ENCODE measurements at places on chromosomes 11 and 22.

- no peak for DNase-seq
Observed at GRCh38 chr11:123231256-123231655, 36.2 kb upstream of the CLMP start.

GRCh38 chr11:123173040-123173855 lies 21.8 kb downstream of the CLMP start:
- DNase-seq = no peak

GRCh38 chr11:64713016-64713707 lies 9.8 kb downstream of the NRXN2 start:
- DNase-seq = no peak

GRCh38 chr11:114564831-114565230 lies 5.2 kb upstream of the NXPE1 start:
- DNase-seq = no peak

- DNase-seq = no peak
Observed at GRCh38 chr11:45683271-45684058, 18.0 kb upstream of the CHST1 start.

- no peak for DNase-seq
Observed at GRCh38 chr11:63417174-63417852, 47.7 kb downstream of the SLC22A9 start.

- DNase-seq = no peak
Observed at GRCh38 chr11:46913484-46913883, 4.9 kb downstream of the LRP4 start.

- DNase-seq = peak; percentile 68
Observed at GRCh38 chr11:75532200-75533048, 6.7 kb upstream of the GDPD5 start.

DNA sequence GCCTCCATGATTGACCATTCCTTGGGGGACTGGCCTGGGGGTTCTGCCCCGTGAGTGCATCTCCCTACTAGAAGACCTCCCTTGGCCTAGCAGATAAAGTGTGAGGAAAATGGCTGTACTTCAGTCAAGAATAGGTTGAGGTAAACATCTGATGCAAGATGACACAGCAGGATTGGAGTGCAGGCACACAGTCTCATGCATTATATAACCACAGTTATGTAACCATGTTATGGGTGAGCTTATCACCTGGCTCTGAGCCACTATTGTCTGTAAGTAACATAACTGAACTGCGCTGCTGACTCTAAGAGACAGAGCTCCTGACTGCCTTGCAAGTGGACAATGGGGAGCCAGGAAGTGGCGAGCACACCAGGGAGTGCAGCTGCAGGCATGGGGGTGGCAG lies 378.7 kb upstream of the ANO5 start:
- DNase-seq = no peak

DNA sequence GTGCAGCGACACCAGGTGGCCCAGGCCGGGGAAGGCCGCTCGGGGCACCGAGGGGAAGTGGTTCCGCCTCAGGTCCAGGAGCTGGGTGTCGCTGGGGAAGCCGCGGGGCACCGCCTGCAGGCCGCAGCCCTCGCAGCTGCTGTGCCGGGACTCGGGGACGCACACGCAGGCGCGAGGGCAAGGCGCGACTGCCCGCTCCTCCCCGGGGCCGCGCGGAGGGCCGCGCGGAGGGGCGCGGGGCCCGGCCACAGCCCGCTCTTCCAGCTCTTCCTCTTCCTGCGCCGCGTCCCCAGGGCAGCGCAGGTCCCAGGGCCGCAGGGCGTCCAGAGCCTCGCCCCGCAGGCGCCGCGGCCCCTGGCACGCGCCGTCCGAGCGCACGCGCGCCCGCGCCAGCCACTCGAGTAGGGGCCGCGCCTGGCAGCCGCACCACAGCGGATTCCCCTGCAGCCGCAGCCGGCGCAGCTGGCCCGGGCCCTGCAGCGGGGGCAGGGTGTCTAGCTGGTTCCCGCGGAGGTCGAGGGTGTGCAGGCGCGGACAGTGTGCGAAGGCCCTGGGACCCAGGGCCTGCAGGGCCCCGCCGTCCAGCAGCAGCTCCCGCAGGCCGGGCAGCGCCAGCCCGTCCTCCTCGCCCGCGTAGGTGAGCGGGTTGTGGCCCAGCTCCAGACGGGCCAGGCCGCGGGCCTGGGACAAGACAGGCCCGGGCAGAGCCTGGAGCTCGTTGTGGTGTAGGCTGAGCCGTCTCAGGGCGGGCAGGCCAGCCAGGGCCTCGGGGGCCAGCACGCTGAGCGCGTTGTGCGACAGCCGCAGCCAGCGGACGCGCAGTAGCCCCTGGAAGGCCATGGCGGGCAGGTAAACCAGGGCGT lies 2.8 kb downstream of the CHADL start:
- peak; percentile 57 for DNase-seq

- DNase-seq = no peak
Observed at GRCh38 chr11:134052395-134052987, 16.4 kb upstream of the JAM3 start.

DNA sequence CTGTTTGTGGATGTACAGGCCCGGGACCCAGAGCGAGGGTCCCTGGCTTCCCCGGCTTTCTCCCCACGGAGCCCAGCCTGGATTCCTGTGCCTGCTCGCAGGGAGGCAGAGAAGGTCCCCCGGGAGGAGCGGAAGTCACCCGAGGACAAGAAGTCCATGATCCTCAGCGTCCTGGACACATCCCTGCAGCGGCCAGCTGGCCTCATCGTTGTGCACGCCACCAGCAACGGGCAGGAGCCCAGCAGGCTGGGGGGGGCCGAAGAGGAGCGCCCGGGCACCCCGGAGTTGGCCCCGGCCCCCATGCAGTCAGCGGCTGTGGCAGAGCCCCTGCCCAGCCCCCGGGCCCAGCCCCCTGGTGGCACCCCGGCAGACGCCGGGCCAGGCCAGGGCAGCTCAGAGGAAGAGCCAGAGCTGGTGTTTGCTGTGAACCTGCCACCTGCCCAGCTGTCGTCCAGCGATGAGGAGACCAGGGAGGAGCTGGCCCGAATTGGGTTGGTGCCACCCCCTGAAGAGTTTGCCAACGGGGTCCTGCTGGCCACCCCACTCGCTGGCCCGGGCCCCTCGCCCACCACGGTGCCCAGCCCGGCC lies 16.7 kb upstream of the ACR start:
- DNase-seq = no peak

GRCh38 chr11:22432291-22433093 lies 94.3 kb downstream of the SLC17A6 start:
- no peak for DNase-seq

DNA sequence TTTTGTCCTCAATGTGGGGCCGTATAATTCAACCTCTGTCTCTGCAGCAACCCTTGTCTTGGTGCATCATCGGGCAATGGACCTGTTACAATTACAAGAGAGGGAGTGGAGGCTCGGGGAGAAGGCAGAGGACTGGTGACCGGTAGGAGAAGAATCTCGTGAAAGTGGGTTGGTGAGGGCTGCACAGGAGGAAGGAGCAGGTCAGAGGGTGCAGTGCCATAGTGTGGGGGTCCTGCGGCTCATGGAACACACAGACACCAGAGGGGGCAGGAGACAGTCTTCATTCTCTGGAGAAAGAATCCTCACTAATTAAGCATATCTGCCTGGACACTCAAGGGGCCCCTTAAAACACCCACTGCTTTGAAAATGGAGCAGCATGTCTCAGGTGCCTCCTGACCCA lies 174.7 kb upstream of the B3GAT1 start:
- DNase-seq = no peak

- no peak for DNase-seq
Observed at GRCh38 chr22:37525073-37525745, 6.0 kb upstream of the CARD10 start.

DNA sequence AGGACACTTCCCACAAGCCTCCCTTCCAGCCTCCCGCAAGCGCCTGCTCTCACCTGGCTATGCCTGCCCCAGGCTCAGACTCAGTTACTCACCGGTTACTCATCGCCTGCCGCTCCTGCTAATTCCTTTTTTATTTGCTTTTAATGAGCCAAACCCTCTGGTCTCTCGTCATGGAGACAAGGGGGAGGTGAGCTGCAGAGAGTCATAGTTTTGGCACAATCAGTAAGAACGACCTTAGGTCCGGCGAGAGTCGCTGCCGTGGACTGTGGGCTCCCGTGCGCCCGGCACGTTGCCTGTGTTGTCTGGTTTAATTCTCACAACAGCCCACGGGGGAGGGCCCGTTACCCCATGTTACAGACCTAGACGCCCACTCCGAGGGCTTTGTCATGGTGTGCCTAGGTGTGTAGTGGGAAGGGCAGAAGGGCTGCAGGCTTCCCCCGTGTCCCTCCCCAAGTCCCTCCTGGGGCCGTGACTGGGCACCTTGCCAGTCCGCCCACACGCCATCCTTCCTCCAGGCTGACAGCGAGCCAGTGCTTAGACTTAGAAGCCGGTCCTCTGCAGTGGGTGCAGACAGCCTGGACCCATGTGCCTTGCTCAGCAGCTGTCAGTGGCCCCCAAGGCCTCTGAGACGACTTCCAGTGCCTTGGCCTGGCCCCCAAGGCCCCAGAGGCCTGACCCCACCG lies 42.2 kb downstream of the WNT7B start:
- DNase-seq = no peak

Data from activated naive CD8-positive, alpha-beta T cell treated with anti-CD3 and anti-CD28 coated beads, Interleukin-2, amount 50 U/mL, for 16 hours (primary cell).